ENCODE measurements at places on chromosomes 7 and 10.

- DNase-seq: no peak
Measured at GRCh38 chr10:125121003-125121402, 39.4 kb downstream of the CTBP2 start.

DNA sequence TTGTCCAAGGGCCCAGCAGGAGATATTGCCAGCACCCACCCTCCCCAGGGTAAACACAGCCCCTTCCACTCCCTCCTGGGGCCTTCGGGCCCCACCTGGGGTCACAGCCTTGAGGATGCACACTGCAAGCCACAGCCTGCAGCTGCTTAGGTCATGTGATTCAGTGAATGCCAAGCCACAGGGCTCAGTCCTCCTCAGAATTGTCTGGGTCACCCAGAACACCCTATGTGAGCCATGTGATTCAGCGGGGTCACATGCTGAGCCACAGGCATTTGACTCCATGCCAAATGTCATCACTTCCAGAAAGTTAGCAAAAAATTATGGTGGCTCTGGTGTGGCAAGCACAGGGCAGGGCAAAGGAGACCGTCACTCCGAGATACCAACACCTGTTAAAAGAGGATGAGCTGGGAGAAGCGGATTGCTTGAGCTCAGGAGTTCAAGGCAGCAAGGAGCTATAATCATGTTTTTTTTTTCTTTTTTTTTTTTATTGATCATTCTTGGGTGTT is 17.2 kb upstream of the PSAP start:
- DNase-seq: peak; percentile 54

- DNase-seq: no peak
Measured at GRCh38 chr7:139065323-139065722, 29.5 kb upstream of the ZC3HAV1L start.

GRCh38 chr7:135320268-135320667 is 86.6 kb downstream of the STRA8 start:
- DNase-seq: peak; percentile 35

DNA sequence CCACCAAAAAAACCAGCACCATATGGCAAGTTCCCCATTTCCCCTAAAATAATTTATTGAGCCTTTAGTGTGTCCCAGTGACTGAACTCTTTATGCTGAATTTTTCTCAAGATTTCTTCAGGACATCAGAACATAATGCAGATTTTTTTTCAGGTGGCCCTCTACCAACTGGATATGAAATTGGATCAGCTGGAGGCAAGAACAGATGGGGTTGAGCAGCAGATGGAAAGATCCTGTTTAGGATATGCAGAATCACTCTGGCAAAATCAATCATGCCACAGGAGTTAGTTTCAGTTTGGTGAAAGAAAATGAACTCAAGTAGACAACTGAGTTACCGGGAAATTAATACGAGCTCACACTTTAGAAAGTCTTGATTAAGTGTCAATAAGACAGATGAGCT is 761.5 kb upstream of the C7orf33 start:
- DNase-seq: no peak
